ENCODE measurements at places on chromosomes 11 and 22.

DNA sequence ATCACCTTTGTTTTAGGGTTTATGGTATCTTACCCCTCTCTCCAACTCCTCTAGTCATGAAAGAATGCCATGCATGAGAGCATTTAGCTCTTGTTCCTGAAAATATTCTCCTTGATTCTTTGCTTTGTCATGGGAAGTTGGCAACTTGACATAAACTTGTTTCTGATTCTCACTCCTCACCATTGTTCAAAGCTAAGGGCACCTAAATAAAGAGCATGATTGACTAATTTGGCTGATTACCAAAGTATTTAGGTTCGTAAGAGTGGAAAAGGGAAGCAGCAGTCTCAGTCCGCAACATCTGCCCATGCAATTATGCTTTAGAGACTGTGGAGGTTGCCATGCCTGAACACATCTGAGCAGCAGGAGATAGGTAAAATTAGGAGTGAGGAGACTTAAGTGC, 26.4 kb downstream of the OR52K1 start:
- no peak for DNase-seq

- no peak for DNase-seq
Observed at GRCh38 chr22:19167106-19167869, 11.2 kb downstream of the SLC25A1 start.

GRCh38 chr11:12174128-12174476, 63.7 kb downstream of the MICAL2 start:
- no peak for DNase-seq

DNA sequence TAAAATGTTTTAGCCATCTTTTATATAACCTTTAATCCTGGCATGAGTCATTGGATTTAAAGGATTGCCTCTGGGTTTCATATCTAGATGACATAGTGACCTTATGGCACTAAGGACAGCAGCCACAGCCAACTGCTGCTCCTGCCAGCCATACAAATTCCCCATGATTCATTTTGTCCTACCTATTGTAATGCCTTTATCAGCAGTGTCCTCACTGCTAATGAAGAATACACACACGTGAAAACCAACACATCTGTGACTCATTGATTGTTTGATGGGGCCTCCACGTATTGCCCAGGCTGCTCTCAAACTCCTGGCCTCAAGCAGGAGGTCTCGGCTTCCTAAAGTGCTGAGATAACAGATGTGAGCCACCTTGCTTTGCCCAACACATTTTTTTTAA, 1.8 kb downstream of the LDHAL6A start:
- DNase-seq = no peak

DNA sequence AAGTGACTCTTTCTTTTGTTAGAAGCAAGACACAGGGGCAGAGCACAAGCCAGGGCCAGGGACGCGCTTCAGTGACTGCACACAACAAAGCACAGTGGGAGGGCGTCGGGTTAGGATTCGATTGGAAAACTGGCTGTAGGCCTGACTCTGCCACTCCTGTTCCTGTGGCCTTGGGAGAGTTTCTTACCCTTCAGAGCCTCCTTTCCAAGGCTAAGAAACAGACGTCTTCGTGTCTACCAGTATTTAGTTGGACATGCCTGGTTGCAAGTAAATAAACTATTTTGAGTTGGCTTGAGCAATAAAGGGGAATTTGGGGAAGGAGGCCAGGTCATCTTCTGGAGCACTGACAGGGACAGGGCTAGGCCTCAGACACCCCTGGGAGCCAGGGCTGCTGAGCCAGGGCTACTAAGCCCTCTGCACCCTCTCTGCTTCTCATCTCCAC, 549.1 kb downstream of the INSC start:
- no peak for DNase-seq

Data from GM19239 (cell line).